ENCODE measurements at places on chromosomes 1 and 21.

DNA sequence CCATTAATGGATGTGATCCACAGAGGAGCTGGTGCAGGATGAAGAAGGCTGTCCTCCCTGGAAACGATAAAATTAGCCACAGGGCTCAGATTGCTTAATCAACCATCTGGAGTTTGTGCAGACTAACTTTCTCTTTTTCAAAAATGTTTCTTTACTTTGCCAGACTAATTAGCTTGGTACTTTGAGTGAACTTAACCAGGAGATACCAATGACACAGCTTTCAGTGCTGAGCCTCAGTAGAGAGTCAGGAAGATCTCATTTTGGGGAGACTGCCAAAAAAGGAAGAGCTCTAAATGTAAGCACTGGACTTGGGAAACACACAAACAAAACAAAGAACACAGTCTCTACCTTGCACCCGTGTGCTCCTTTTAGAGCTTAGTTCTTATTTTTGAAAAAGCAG, 248.1 kb upstream of the DEPDC1 start:
- no peak for DNase-seq

- DNase-seq = no peak
Measured at GRCh38 chr1:8015809-8016165, 10.3 kb downstream of the ERRFI1 start.

- no peak for DNase-seq
Measured at GRCh38 chr1:228287541-228288425, 79.9 kb downstream of the OBSCN start.

DNA sequence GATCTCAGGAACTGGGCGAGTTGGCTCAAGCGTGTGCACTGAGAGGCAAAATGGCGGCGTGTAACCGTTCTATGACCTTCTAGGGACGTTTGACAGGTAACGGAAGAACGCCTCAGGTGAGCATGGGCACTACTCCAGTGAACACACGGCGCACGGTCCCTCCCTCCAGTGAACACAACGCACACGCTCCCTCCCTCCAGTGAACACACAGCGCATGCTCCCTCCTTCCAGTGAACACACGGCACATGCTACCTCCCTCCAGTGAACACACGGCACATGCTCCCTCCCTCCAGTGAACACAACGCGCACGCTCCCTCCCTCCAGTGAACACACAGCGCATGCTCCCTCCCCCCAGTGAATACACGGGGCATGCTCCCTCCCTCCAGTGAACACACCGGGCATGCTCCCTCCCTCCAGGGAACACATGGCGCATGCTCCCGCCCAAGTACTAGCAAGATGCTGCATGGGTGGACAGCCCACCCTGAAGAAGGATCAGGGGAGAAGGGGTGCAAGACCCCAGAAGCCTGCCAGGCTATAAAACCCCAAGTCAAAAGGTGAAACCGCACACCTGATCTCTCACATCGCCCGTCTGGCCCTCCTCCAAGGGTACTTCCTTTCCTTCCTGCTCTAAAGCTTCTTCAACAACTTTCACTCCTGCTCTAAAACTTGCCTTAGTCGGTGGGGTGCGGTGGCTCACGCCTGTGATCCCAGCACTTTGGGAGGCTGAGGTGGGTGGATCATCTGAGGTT, 3.5 kb downstream of the C1orf159 start:
- DNase-seq = no peak

DNA sequence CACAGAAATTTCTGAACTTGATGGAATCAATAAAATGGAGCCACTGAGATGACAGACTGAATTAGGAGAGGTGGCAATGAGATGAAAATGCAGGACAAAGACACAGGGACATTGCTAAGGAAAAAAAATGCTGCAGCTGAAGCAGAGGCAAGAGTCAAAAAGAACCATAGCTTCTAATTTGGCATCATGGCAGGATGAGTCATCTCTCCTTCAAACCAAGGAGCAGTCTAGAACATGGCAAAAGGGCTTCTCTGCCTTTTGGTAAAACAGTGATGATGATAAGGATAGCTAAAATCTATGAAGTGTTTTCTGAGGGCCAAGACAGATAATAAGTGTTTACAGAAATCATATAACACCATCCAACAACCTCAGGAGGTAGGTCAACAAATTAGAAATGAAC, 16.8 kb downstream of the SLC19A2 start:
- no peak for DNase-seq

- no peak for DNase-seq
Measured at GRCh38 chr21:22855581-22855980, 1857.4 kb downstream of the NCAM2 start.

DNA sequence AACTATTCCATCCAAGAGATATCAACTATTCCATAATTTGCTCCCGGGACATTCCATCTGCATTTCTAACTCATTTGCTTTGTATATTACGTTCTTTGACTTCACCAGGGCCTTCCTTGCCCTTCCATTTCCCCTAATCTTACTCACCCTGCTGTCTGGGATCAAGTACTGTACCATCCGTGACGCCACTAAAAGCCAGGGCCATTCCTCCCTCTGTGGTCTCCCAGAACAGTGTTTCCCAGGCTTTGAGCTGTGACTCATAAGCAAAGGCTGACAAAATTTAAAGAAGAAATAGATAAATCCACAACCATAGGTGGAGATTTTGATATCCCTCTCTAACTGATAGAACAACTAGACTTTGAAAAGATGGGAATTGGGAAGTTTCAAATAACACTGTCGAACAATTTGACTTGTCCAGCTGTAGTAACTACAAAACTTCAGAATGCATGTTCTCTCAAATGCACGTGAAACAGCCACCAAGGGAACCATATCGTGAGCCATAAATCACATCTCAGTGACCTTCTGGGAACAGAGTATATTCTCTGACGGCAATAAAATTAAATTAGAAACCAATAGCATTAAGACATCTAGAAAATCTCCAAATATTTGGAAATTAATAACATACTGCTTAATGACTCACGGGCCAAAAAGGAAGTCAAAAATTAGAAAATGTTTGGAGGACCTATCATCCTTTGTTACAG, 501.0 kb downstream of the SETD4 start:
- no peak for DNase-seq

GRCh38 chr1:28354121-28354520, 15.4 kb upstream of the PHACTR4 start:
- no peak for DNase-seq

- no peak for DNase-seq
Measured at GRCh38 chr21:15895142-15896106, 165.6 kb downstream of the USP25 start.

GRCh38 chr1:198153804-198154203, 3.0 kb upstream of the NEK7 start:
- DNase-seq = no peak

DNA sequence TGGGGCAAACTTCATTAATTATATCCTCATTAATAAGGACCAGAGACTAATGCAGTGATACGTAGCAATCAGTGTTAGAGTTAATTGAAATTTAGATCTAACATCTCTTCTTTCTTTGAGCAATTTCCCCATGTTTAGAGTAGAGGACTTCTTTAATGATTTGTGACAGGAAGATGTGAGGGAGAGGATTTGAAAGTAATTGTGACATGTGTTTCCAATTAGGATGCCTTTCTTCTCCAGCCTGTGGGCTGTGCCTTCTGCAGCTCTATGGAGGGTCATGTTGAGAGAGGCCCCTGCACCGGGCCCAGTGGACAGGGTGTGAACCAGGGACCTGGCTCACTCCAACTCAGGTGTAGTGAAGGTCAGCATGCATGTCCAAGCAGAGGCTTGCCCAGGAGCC, 103.0 kb downstream of the GREM2 start:
- DNase-seq = no peak
